Left ventricle myocardium superior (tissue), 1 donor: ENCODE measurements at places on chromosomes 5 and 9. TPM values are rescaled to one million over a fixed set of nuclear protein-coding genes. Genes with fewer than 3 reads are reported as not detected.

DNA sequence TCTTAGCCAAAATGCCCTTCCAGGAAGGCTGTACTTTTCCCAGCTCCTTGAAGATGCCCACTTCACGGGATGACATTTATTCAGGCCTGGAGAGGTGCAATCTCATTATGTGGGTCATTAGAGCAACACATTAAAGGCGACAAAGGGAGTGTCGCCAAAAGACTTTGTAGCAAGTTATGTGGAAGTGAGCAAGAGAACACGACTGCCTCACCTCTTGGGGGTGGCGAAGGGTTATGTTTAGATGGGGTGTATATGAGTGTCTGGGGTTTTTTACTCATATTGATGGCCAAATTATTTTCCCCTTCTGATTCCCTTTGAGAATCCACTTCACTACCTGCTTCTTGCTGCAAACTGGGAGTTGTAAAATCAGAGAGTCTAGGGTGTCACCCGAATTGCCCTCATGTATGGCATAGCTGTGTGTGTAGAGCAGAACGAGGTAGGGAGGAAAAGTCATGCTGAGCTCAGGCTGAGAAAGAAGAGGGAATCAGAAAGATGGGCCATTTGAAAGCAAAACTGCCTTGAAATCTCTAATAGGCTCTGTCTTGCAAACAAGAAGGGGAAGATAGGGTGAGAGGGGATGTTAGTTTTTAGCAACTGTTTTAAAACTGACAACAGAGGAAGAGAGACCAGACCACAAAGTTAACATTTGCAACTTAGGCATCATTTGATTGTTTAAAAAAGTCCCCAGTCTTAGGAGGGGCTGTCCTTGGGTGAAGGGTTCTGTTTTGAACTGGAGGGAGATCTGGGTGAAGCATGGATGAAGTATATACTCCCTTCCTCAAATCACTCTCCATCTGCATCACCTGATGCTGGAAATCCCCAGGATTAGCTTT is 97.1 kb upstream of the IL12B start:
- no peak for DNase-seq

- no peak for DNase-seq
Observed at GRCh38 chr5:138901716-138902115, 26.6 kb upstream of the LRRTM2 start.

DNA sequence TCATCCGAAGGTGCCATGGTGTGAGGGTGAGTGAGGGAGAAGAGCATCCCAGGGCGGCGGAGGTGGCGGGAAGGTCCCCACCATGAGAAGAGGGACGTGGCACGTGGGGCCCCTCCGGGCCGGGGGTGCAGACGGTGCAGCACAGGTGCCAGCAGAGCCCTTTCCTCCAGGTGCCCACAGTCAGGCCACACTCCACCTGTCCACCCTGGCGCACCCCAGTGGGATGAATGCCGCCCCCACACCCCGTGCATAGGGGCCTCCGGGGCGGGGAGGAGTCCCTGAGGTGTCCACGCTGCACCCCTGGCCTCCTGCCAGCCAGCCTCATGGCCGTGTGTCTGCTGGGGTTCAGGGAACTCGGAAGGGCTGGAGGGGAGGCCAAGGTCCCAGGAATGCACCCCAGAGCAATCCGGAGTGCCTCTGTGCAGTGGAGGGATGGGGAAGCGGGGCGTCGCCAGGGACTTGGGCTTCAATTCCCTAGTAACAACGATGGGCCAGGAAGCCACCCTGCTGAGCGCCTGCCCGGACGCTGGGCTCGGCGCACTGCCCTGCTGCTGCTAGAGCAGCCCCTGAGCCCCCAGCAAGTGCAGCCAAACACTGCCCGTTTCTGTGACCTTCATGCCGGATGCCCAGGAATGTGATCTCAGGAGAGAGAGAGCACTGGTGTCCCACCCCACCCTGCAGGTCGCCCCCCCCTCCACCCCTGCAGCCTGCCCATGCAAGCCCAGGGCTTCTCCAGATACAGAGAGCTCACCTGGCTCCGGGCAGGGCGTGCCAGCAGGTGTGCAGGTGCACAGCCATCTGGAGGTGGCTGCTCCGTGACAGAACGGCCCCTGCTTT is 8.8 kb upstream of the NACC2 start:
- DNase-seq, result no peak

- no peak for DNase-seq
Observed at GRCh38 chr9:13324988-13325387, 45.5 kb upstream of the MPDZ start.

The IL4 gene
- not detected for total RNA-seq

GRCh38 chr5:82798676-82799075 is 278.5 kb downstream of the TMEM167A start:
- no peak for DNase-seq

GRCh38 chr5:136210259-136210658 is 17.3 kb upstream of the SMIM32 start:
- no peak for DNase-seq

DNA sequence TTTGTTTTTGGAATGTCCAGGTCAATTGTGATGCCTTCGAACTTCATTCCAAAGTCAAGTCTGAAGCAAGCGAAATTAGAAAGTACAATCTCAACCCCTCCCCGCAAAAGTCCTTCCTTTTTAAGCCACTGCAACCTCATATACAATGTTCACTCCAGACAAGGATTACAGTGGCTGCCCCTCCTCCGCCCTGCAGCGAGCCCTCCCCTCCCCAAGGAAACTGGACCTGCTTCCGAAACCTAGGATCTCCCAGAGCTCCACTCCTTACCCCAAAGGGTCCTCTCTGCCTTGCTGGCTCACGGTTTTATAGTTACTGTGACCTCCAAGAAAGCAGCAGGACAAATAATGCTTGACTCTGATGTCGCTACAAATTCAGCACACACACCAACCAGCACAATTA is 10.4 kb downstream of the LRRC14B start:
- no peak for DNase-seq

The PRRX2 gene
- 0.20 TPM for total RNA-seq

DNA sequence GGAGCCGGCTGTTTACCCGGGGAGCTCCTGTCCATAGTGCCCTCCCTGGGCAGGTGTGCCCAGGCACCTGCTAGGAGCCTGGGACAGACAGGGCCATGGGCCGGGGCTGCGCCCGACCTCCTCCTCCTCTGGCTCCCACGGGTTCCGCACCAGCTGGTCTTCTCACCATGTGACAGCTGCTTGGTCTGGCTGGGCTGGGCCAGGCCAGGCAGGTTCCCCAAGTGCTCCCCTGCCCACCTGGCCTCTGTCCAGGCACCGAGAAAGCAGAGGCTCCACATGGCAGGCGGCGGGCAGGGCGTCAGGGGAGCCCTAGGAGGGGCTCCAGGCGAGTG is 60.0 kb downstream of the OLFM1 start:
- DNase-seq, result no peak

The MOB3B gene
- total RNA-seq, result 1.7 TPM

DNA sequence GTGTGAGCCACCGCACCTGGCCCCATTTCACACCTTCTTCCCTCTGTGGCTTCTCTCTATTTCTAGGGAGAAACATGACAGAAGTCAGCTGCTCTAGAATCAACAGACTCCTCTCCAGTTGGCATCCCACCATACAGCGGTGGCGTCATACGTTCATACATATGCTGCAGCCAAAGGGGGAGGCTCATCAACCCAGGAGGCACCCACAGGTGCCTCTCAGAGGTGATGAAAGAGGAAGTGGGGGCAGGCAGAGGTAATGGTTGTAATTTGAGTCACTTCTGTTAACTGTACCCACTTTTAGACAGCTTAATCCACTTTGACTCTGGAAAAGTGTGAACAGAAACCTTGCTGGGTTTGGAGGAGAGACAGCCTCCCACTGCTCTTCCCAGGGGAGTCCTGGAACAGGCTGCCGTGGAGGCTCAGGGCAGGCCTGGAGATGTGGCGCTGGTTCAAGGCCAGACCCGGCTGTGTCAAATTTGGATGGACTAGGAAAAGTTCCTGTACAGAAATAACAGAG is 47.3 kb upstream of the SUB1 start:
- peak; percentile 72 for DNase-seq

DNA sequence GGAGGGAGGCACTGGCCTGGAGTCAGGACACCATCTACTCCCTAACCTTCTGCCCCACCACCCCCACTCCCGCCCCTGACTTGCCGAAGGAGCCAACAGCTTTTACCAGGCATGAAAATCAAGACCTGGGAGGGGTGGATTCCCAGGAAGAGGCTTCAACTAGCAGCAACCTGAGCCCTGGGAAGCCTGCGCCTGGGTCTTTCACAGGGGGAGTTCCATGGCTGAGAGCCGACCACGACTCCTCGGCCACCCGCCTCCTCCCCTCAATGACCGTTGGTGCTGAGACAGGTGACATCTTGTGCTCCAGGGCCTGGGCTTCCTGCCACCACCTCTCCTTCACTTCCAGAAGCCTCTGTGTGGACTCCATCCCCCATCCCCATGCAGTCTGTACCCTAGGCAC is 37.1 kb downstream of the BARX1 start:
- DNase-seq, result no peak

DNA sequence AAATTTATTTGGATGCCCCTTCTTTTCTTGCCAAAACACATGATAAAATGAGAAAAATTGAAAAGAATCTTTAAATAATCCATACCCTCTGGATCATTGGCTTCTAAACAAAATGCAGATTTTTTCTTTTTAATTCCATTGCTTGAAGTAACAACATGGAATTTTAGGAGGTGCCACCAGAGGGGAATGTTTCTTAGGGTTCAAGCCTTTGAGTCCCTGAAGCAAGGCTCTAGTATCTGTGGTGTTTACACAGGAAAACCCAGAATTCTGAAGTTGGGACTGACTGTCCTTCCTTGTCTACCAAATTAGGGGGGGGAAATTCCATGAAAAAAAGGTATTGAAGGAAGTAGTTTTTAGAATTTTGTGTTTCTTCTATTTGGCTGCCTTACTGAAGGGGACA is 69.4 kb downstream of the LMNB1 start:
- DNase-seq, result no peak

The LIFR gene
- total RNA-seq, result 61.1 TPM

The ZNF618 gene
- 1.5 TPM for total RNA-seq

DNA sequence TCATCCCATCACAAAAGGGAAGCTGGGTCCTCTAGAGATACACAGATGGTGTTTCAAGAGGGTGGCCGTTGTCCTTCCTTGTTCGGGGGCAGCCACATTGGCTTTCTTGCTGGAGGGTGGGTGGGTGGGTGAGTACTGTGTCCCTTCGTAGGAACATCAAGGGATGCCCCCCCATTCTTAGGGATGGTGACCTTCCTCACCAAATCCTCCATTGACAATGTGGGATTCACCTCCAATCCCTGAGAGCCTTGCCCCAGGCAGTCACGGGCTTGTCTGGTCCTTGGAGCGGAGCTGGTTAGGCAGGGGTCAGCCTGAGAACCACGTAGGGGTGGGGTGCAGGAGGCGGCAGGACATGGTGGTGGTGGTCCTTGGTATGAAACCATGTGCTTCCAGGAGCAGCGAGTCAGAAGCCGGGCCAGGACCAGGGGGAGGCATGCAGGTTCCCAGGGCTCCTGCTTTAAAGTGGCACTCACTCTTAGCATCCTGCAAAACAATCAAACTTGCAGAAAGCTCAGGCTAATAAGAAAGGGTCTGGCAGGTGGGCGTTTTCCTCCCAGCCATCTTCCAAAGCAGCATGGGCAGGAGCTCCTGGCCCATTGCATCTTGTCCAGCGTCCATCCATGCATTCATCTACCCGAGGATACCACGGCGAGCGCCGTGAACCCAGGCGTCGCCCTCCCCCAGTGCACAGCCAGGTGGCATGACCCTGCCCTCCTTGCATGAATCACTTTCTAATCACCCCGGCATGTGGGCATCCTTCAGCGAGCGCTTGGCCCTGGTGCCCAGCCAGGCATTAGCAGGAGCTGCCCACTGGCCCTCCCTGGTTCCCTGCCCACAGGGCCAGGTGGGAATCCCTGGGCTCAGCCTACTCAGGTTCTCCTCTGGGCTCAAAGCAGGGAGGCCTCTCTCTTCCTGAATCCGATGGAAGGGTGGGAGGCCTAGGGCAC is 76.4 kb downstream of the NTNG2 start:
- no peak for DNase-seq

The SLC35D2 gene
- 16.0 TPM for total RNA-seq

DNA sequence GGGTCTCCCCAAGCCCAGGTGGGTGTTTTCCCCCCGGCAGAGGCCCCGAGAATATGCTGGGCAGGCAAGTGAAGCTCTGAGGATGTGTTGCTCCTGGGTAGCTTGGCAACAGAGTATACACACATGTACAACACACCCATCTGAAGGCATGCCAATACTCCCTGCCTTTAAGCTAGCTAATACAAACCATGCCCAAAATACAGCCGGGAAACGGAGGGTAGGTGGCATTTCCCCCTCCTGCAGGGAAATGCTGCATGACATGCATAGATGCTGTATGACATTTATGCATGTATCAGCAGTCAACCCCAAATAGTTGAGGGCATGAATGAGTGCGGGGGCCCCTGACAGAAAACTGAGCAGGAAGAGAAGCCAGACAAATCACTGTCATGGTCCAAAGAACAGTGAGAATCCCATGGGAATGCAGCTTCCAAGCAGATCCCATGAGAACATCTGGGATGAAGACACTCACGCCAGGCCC is 614.1 kb downstream of the EBF1 start:
- peak; percentile 31 for DNase-seq

DNA sequence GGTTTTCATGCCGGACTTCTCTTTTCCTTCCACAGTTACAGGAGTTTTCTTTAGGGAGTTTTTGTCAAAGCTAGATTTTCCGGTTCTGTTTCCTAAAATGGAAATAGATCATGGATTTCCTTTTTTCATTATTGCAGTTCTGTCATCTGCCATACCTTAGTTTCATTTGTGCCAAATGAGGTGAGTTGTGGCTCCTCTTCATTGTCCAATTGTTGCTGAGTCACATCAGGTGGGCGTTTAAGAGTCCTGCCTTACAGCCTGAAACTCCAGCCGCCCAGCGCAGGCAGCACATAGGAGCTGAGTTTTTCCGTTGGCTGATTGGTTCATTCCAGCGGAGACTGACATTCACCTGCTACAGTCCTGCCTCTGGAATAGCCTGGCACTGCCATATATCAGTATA is 14.1 kb downstream of the SLC25A25 start:
- DNase-seq, result no peak

GRCh38 chr5:93601802-93602155 is 18.8 kb downstream of the NR2F1 start:
- DNase-seq, result no peak

The DOLPP1 gene
- total RNA-seq, result 5.2 TPM

DNA sequence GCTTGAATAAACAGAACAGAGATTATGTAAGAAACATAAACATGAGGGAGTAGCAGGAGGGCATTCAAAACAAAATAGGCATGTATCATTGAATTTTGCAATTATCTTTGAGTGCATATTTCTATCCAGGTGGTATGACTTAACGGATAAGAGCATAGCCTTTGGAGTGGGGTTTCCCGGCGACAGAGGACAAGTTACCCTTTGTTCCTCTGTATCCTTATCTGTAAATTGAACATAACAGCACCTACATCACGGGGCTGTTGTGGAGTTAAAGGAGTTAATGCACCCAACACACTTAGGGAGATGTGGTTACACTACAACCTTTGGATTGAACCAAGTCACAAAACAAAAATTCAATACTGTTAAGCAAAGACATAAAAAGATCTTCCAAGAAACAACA is 314.6 kb upstream of the KIF2A start:
- no peak for DNase-seq
